ENCODE measurements at places on chromosomes 6 and 20.

- no peak for DNase-seq
Measured at GRCh38 chr6:13249817-13250216, 78.5 kb downstream of the TBC1D7 start.

DNA sequence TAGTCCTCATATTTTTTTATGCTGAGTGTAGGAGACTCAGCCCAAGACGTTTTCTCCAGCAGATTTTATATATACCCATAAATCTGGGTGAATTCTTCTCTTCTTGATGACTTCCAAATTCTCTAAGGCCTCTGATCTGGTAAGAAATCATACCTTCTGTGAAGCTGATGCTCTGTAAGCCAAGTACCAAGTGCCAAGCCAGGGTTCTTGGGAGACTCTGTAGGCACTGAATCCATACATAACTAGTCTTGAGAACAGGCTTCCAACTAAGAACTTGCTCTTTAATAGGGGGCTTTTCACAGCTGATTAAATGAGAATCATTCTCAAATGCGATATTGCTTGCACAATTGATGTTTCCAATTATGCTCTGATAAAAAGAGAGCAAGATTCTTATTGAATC is 87.6 kb downstream of the PRKN start:
- no peak for DNase-seq

DNA sequence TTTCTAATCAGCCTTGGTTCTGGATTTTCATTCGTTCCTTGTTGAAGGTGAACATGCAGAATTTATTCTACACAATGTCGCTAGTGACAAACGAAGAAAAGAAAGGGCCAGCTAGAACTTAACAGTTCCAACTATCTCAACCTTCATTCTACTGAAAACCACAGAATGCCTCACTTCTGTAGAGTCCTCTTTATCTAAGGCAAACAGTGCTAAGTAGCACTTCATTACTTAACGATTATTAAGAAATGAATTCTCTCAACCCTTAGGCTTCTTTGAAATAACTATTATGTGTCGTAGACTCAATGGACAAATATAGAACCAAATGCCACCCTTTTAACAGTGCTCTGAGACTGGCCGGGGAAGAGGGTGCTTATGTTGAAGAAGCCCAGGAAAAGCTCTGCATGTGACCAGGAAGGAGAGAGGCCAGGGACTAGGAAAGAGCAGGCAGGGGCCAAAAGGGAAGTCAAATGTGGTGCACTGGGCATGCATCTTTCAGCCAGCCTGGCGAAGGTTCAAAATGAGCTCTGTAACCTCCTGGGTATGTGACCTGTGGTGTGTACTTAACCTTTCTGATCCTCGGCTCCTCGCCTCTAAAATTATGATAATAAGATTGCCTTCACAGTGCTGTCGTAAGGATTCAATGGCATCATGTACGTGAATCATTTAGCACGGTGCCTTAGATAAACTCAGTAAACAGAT is 55.4 kb upstream of the BMP2 start:
- no peak for DNase-seq

DNA sequence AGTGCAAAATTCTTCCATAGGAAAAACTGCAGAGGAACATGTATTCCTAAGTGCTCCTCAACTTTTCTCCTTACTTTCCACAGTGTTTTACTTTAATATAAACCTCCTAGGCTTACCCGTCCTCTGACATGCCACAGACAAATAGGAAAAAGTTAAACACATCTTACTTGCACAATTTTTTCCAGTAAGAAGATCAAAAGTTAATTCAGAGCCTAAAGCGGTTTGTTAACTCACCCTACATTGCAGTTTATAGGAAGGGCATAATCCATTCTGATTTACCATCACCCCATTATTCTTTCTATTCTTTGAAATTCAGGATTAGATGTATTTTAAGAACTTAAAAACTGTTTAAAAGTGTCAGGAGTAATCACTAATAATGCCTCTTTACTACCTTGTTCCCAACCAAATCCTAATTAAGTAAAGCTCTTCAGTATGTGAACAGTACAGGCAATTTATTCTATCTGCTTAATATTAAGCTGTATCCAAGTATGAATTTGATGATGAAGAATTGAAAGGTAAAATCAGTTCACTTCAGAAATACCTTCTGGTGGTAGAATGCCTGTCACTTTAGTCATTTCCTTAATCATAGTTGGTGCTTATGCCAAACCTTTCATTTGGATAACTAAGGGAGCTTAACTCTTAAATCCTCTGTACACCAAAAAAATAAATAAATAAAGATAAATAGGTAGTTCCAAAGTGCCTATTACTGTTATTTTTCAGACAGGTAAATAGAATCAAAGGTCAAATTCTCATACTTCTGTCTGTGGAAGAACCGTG is 292.0 kb downstream of the ALDH8A1 start:
- no peak for DNase-seq

DNA sequence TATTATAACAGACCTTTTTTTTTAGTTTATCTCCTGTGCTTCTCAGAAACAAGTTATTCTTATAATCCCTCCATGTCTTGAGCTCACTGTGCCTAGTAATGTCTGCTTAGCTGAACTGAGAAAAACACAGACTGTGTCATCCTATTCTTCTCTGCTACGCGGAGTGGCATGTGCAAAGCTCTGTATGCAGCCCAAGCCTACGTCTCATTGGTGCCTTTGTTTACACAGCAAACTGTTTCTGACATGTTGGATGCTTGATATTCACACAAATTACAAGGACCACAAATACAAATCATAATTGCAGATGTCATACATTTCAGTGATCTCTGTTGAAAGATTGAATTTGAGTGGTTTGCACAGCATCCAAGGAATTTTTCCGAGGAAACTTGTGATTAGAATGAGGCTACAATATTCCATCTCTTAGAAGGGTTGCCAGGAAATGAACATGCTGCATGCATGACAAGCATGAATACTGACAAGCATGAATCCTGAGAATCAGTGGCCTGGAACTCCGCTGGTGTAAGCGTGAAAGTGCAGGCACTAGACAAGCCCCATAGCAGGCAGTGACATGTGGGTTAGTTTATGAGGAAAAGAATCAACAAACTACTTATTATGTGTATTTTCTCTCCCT is 128.4 kb upstream of the SGK1 start:
- peak; percentile 86 for DNase-seq

DNA sequence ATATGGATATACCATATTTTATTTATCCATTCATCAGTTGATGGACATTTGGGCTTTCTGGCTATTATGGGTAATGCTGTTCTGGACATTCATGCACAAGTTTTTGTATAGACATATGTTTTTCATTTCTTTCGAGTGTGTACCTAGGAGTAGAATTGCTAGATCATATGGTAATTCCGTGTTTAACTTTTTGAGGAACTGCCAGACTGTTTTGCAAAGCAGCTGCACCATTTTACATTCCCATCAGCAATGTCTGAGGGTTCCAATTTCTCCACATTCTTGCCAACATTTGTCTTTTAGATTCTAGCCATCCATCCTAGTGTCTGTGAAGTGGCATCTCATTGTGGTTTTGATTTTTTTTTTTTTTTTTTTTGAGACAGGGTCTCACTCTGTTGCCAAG is 20.8 kb downstream of the SRC start:
- no peak for DNase-seq

GRCh38 chr20:62276439-62276838 is 26.4 kb upstream of the ADRM1 start:
- peak; percentile 51 for DNase-seq

DNA sequence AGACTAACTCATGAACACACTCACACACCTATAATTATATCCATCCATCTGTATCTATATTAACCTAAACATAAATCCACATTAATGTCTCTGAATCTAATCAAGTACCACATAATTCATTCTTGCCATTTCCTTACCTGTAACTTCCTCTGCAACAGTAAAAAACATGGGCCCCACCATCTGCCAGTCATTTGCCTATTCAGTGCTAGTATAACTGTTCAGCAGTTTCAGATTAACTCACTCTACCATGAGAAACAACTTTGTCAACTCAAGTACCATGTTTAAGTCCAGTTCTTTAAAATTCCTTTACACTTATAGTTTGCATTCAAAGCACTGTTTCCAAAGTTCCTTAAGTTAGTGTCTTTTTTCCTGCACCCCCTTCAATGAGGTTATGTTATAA is 68.8 kb downstream of the LAMP5 start:
- DNase-seq = no peak

DNA sequence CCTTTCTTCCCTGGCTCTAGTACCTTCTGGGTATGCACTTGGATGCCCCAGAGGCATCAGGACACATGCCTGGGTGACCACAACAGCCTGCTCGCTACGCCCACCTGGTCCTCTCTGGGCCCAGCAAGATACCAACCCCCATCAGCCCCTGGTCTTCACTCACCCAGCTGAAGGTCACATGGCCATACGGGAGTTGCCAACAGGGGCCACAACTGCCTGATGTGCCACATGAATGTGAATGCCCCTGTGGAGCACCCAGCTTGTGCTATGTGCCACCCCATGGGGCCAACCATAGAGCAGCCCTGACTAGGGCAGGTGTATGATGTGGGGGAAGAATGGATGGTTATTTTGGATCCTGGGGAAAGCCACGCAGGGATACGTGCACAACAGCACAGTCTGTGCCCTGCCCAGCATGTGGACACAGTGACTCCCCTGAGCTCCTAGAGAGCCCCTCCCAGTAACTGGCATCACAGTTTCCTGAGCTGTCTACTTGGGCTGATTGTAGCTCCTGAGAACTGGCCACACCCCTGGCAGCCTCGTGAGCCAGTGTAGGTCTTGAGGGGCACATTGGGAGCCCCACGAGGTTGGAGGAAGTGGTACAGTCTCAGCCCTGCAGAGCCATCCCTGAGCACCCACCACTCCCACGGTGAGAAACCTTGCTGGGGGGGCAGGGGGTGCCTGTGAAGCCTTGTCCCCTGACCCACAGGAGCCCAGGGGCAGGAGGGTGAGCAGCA is 10.5 kb upstream of the PCMTD2 start:
- DNase-seq = no peak

GRCh38 chr6:164066766-164067165 is 652.2 kb downstream of the QKI start:
- DNase-seq = no peak

DNA sequence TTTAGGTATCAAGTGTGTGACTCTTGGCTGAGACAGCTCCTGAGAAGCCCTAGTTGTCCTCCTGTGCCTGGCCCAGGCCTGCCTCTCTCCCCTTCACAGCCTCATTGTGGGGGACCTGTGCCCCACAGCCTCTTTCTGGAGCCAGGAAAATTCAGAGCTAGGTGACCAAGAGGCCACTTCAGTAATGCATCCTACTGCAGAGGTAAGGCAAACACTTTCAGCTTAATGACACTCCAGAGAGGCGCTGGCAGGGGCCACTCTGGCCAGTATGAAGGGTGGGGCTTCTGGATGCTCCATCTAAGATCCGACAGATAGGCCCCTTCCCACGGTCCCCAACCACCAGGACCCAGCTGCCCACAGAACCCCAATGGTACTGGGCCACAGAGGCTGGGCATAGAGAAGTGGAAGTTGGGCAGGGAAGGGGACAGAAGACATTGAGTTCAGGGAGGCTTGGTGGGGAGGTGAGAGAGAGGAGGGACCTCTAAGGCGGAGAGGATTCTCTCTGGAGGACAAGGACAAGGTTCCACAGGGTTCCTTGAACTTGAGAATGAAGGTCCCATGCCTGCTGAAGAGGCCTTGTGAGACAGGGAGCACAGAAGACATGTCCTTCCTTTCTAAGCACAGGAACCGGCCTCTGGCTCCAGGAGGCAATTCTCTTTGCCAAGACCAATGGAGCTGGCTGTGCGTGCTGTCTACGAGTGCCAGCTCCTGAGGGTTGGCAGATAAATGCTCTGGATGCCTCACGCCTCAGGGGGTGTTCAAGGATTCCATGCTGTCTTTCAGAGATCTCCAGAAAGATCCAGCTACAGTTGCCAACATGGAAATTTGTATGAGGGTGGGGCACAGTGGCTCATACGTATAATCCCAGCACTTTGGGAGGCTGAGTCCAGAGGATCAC is 46.4 kb upstream of the TGM2 start:
- DNase-seq = peak; percentile 26

DNA sequence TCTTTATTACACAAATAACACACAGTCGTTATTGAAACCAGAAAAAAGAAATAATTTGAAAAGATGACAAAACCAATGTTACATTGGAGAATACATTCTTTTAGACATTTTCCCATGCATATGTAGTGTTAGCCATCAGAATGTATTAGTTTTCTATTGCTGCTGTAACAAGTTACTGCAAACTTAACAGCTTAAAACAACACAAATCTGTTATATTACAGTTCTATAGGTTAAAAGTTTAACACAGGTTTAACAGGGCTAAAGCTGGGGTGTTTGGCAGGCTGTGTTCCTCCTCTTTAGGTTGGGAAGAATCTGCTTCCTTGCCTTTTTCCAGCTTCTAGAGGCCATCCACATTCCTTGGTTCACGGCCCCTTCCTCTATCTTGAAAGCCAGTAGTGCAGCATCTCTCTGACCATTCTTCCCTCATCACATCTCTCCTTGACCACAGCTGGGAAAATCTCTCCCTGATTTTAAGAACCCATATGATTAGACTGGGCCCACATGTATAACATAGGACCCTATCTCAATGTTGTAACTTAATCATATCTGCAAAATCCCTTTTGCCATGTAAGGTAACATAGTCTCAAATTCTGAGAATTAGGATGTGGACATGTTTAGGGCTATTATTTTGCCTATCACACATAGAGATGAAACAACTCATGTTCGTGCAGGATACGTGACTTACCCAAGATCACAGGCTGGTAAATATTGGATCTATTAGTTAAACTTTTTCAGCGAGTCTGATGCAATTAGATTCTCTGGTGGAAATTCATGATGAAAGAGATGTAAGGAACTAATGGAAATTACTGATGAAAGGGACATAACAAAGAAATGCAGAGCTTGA is 145.4 kb upstream of the TMEM170B start:
- DNase-seq = no peak

DNA sequence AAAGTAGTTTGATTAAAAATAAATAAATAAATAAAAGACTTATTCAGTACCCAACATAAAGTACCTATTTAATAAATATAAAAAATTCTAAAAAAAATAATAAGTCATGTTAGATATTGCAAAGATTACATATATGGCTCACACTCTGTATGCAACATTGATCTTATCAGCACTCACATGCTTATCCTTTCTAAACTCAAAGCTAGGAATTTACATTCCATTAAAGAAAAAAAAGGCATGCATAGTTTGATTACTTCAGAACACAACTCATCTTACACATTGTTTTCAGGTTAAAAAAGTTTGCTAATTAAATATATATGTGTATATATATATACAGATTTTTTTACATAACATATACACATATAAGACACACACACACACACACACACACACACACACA is 96.4 kb downstream of the FILIP1 start:
- DNase-seq = no peak

GRCh38 chr6:107641500-107641941 is 151.6 kb downstream of the SOBP start:
- DNase-seq = peak; percentile 63

DNA sequence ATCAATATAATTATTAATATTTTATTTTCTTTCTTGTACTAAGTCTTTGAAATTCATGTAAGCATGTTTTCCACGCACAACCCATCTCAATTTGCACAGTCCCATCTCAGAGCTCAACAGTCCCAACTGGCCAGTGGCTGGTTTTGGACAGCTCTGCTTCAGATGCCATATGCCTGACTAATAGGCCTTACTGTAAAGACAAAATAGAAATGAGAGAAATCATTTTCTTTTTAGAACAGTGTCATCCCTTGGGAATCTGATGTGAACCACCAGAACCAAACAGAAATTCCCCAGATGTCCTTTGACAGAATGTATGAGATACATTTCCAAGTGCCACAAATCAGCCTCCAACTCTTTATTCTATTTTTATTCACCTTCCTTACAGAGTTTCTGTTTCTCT is 338.9 kb downstream of the ESR1 start:
- no peak for DNase-seq
